ENCODE measurements at places on chromosomes 12 and 14. TPM values are rescaled to one million over a fixed set of nuclear protein-coding genes. Genes with fewer than 3 reads are reported as not detected.

The PAX9 gene
- total RNA-seq: not detected

The LIN7A gene
- 0.42 TPM for total RNA-seq

The KRT85 gene
- not detected for total RNA-seq

The PIWIL1 gene
- not detected for total RNA-seq

The VASH1 gene
- total RNA-seq: 1.8 TPM

DNA sequence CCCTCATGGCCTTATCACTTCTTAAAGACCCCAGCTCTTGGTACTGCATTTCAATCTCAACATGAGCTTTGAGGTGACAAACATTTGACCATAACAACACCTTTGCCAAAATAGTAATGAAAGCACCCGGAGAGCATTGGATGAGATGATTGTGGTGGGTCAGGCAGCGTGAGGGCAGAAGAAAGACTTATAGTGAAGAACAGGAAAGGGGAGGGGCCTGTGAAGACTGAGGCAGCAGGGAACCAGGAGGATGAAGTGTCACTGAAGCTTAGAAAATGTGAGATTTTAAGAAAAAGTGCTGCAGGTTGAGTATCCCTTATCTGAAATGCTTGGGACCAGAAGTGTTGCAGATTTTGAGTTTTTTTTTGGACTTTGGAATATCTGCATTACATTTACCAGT lies 86.3 kb downstream of the EMP1 start:
- no peaks in the 10 kb centered on the region for H3K4me1 ChIP-seq
- no peak overlapping the region for H3K27ac ChIP-seq
- no peak for DNase-seq
- no peak overlapping the region for H3K4me3 ChIP-seq

DNA sequence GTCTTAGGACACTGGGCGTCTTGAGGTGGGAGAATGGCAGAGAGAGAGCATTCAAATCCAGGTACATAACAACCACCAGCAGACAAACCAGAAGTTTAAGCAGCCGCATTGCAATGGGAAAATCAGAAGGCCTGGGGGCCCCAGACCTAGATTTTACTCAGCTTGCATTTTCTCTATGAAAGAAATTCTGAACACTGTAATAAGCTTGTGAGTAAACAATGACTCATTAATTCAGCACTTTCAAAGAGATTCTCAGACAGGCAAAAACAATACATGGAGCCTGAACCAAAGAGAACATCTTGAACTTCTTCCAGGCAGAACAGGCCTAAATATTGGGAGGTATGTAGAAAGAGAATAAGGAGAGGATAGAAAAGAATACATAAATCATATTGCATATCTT lies 69.8 kb upstream of the IFNG-AS1 start:
- H3K36me3 ChIP-seq: no peaks in the 10 kb centered on the region
- no peaks in the 10 kb centered on the region for H3K27me3 ChIP-seq
- H3K4me3 ChIP-seq: no peak overlapping the region
- no peaks in the 10 kb centered on the region for H3K4me1 ChIP-seq

- no peaks in the 10 kb centered on the region for H3K4me1 ChIP-seq
- DNase-seq: no peak
- peaks cover 7% of the 10 kb centered on the region for H3K27me3 ChIP-seq
These were observed 2.0 kb upstream of the WNT10B start for GRCh38 chr12:48973531-48973930.

DNA sequence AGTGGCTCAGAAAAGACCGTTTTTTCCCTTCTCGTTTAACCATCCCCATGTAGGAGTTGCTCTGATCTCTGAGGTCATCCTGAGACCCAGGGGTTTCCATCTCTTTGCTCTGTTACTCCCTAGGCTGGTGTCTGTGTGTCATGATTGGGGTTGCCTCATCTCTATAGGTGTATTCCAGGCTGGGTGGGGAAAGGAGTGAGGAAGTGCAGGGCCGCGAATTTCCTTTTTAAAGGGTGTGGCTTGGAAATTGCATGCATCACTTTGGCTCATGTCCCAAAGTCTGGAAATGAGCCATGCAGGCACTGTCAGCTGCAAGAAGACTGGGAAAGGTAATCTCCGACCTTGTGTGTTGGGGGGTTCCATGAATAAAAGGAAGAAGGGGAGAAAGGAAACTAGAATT lies 201.9 kb downstream of the AACS start:
- DNase-seq: no peak
- no peaks in the 10 kb centered on the region for H3K27me3 ChIP-seq
- H3K36me3 ChIP-seq: no peaks in the 10 kb centered on the region

DNA sequence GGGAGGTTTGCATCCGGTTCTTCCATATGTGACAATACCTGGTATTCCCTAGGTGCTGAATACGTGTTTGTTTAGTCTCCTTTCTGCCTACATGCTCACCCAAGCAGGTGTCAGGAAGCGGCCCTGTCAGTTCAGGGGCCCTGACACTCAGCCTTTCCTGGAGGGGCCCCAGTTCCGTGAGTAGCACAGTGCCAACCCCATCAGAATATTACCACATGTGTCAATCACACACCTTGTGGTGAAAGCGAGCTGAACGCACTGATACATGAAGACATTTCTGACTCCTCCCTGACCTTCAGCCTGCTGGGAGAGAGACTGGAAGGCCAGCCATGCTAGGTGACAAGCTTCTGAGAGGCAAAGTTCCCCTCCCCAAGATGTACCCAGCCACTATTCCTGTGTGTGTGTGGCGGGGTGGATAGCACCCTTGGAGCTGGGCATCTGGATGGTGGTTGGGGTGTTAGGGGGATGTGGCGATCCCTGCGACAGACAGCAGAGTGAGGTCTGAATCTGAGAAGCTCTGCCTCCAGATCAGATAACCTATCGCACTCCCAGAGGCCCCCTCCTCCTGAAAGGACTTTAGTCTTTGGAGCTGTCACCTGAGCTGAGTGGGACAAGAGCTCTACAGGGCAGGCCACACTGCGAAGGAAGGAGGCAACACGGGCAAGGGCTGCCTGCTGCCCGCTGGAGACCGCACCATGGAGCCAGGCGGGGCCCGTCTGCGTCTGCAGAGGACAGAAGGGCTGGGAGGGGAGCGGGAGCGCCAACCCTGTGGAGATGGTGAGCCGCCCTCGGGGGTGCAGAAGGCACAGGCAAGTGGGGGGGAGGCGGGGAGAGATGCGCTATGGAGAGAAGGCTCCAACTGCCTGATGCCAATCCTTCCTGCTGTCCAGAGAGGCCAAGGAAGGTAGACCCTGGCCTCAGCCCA lies at the start of gene SOAT2:
Gene SOAT2, plus strand, starts transcription at position 604 of the 925 bp plus-strand sequence. Its CDS starts 92 bp downstream, at position 696.
- no peaks in the 10 kb centered on the region for H3K27me3 ChIP-seq
- H3K36me3 ChIP-seq: no peaks in the 10 kb centered on the region
- H3K4me3 ChIP-seq: no peak within 1 kb of the TSS
- peak within 1 kb of the TSS; percentile 84 for H3K27ac ChIP-seq

DNA sequence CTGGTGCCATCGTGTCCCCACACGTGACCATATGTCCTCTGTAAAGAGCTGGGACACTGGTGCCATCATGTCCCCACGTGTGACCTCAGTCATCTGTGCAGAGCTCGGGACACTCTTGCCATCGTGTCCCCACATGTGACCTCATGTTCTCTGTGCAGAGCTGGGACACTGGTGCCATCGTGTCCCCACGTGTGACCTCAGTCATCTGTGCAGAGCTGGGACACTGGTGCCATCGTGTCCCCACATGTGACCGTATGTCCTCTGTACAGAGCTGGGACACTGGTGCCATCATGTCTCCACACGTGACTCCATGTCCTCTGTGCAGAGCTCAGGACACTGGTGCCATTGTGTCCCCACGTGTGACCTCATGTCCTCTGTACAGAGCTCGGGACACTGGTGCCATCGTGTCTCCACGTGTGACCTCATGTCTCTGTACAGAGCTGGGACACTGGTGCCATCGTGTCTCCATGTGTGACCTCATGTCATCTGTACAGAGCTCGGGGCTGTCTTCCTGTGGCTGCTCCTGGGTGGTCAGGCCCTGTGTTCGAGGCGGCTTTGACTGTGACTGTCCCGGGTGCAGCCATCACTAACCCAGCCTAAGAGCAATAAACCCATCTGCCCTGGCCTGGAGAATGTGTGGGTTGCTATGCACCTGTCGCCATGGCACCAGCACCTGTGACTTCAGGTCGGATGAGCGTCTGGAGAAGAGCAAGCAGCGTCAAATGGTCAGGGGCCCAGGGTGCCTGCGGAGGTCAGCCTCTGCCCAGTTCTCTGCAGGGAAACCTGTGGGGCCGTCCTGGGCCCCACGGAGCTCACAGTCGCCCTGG lies 334.4 kb downstream of the ADGRD1 start:
- no peak for DNase-seq
- H3K4me3 ChIP-seq: no peak overlapping the region
- no peaks in the 10 kb centered on the region for H3K27me3 ChIP-seq
- H3K4me1 ChIP-seq: no peaks in the 10 kb centered on the region
- no peaks in the 10 kb centered on the region for H3K36me3 ChIP-seq

- H3K27me3 ChIP-seq: no peaks in the 10 kb centered on the region
- H3K27ac ChIP-seq: no peak overlapping the region
- no peak overlapping the region for H3K4me3 ChIP-seq
These were observed 91.8 kb downstream of the PLXNC1 start for GRCh38 chr12:94240171-94240570.

Measured in pancreas (tissue), 10 donors.